Muscle of arm (tissue), 14 donors: ENCODE measurements at places on chromosomes 6 and 20.

DNA sequence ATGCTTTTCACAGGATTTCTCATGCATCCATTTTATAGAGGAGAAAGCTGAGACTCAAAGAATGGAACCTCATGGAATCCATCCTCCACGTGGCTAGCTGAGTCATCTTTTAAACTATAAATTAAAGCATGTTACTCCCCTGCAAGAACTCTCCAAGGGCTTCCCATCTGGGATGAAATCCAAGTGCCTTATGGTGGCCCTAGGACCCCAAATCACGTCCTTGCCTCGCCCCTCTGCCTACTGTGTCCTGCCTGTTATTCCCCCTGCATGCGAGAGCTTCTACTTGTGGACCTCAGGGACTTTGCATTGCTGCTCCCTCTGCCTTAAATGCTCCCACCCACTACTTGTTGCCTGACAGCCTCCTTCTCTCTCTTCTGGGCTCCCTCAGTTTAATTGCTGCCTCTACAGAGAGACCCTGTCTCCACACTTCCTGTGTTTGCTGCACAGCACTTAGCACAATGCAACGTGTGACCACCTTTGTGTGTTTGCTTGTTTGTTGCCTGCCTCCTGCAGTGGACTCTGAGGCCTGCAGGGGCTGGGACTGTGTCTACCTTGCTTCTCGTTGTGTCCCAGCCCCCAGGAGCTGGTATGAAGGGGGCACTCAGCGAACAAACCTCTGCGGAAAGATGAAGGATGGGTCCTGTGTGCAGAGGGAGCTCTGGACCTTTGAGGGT, 39.4 kb downstream of the TOX2 start:
- DNase-seq: no peak

DNA sequence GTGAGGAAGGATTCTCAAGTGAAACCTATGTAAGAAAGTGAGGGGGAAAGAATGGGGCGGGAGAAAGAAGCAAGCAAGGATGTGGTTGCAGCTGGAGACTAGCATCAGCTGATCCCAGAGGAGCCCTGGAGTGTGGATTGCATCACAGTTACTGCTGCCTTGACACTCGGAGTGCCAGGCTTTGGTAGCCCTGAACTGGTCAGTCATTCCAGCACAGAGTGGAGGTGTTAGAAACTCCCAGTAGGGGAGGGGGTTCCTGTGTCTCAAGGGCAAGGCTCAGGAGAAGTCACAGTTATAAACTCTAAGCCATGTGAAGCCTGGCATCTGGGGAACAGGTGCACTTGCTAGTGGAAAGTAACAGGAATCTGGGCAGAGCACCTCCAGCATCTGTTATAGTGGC, 23.5 kb downstream of the SNAP25 start:
- DNase-seq: no peak

DNA sequence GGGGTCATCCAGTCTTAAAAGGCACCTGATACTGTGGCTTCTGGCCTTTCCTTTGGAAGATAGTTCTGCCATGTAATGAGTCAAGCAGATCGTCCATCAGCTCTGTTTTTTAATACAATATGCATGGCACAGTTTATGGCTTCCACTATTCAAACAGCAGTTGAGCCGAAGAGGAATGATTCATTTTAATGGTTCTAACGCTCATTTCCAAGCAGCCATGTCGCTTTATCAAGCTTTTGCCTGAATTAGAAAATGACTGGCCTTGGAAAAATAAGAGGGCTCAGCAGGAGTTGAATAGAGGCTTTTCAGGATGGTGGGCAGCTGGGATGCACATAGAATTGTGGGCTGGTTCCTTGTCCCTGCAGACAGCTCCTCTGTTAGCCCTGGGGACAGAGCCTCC, 138.1 kb downstream of the SOBP start:
- no peak for DNase-seq

DNA sequence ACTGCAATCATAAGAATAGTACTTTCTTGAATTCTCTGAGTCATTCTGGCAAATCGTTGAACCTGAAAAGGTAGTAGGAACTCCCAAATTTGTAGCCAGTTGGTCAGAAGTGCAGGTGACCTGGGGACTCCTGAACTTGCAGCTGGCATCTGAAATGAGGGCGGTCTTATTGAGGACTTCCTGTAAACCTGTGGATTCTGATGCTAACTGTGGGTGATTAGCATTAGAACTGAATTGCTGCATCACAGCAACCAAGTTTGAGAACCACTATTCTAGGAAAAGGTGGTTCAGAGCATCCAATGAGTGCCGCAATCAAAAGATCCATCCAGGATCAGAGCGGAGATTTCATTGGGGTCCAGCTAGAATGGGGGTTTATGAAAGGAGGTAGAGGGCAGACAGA, 50.2 kb upstream of the UTRN start:
- no peak for DNase-seq

DNA sequence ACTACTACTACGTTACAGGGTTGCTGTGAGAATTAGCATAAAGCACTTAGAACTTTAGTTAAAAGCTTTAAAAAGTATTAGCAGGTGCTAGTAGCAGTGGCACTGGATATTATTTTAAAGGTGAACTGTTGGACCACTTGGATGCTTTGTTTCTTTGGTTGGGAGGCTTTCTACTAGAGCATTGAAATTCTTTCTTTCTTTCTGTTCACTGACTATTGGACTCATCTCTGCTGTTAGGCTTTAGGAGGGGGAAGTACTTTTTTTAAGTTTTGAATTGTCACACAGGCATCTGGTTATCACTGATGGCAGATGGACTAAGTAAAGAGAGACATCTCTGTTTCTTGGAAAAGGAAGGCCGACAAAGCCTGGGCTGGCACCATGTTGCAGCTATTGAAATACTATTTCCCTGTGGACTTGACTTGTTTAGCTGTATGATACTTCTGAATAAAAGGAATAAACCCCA, 4.8 kb downstream of the TBPL1 start:
- DNase-seq: no peak

- no peak for DNase-seq
Observed at GRCh38 chr6:99745651-99746050, 139.0 kb downstream of the PRDM13 start.

- DNase-seq: no peak
Observed at GRCh38 chr6:88921734-88922133, 41.7 kb downstream of the RNGTT start.

DNA sequence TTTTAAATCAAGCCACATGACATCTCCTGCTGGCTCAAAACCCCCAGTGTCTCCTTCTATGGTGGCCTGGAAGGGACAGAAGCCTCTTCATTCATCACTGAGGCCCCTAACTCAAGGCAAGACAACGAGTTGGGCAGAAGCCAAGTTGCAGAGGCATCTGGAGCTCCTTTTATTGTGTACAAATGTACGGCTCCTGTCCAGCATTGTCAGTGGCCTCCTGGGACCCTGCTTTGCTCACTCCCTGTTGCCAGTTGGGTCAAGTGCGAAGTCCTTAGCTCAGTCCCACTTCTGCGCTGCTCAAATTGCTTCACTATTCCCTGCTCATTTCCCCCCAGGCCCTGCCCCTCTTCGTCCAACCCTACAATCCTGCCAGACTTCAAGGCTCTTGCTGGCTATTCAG, 181.2 kb upstream of the PMEPA1 start:
- DNase-seq: no peak

DNA sequence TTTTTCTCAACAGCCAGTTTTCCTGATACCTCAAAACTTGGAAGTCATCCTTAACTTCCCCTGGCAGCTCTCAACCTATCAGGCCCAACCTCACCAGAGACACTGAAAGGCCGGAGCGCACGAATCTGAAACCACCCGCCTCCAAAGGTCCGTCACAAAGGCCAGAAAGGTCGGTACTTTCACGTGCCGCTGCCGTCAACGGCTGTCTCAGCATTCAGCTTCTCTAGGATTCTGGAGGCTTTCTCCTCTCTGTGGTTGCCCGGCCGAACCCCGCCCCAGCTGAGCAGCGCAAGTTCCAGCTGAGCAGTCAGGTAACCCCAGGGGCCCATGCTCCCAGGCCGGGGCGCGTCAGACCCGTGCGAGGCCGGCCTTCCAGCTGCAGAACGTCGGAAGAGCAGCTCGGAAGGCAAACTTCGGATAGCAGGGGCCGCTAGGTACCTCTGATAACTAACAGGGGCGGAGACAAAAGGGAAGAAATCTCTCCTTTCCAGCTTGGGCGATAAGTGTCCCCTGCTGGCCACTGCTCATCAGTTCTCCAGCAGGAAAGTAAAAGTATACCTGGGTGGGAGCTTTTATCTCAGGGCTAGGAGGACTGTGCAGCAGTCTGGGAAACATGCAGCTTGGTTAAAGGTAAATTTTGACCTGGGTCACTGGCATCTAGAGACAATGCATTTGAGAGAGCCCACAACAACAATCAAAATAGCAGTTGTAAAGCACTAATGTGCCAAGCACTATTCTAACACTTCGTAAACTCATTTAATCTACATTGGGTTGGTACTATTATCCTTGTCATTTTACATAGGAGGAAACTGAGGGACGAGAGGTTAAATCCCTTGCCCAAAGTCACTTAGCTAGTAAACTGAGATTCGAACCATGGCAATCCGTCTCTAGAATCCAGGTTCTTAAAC, 16.1 kb downstream of the ZSCAN12 start:
- peak; percentile 74 for DNase-seq

GRCh38 chr6:125827788-125828320, 37.1 kb downstream of the NCOA7 start:
- no peak for DNase-seq
